NAMALWA (cell line): ENCODE measurements at places on chromosomes 11 and 22.

GRCh38 chr11:113397821-113398220, 10.2 kb downstream of the ANKK1 start:
- DNase-seq: no peak

DNA sequence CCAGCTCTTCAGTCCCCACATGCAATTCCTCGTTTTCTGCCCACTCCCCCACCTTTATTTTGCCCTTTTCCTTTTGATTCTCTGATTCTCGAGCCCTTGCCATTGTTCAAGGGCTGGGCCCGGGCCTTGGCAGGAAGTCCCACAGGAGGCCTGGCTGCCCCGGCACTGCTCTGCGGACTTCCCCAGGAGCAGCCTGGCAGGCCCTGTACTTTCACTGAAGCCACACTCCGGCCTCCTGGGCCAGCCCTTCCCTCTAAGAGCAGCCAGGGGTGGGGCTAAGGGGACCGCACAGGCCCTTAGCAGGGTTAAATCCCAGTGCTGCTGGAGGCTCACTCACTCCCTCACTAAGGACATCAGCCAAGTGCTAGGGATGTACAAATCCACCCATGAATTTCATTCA, 4.1 kb downstream of the LRRC32 start:
- no peak for DNase-seq

DNA sequence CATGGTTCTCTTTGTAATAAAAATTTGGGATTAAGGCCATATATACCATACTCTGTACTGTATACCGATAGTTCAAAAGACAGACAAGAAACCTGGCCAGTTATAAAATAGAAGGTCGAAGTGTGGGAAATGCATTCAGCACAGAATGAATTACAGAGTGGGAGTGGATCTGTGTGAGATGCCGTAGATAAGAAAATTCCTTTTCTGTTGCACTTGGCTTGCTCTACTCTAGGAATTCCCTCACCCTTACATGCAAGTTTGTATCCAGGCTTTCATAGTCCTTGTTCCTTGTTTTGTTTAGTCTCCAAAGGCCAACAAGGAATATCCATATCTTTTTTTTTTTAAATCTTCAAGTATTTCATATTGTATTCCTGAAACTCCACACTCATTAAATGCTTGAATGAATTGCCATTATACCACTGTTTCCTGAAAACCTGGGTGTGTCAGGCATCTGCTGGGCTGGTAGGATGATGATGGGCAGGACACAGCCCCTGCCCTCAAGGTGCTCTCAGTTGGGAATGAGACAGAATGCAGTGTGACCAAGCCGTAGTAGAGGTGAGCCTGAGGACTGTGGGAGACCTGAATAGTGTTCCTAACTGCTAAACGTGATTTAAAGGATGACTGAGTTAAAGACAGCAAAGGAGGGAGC, 53.5 kb downstream of the TEAD1 start:
- DNase-seq: no peak

- DNase-seq: no peak
These were observed 906 bp downstream of the ARSA start for GRCh38 chr22:50626850-50627641.

GRCh38 chr11:11313426-11313825, 39.6 kb downstream of the CSNK2A3 start:
- no peak for DNase-seq

- DNase-seq: no peak
These were observed at the start of gene MS4A4E for GRCh38 chr11:60242740-60243239. Gene MS4A4E, minus strand, starts transcription at chr11:60243137. Its CDS starts 13,082 bp downstream, at chr11:60230055.

DNA sequence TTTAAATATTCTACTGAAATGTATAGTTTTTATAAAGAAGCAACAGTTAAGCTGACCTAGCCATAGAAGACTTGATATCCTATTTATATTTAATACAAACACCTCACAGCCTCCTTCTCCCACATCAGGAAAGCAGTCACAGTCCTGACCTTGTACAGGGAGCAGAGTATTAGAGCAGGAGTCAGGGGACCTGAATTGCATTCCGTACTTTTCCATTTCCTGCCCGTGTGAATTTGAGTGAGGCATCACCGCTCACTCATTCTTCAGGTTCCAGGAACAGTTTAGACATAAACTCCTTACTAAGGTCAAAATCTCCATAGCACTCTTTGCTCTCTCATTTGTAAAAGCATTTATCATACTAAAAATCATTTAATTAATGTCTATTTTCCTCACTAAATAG, 482.5 kb upstream of the FAT3 start:
- no peak for DNase-seq

- DNase-seq: no peak
These were observed 13.6 kb upstream of the RFPL2 start for GRCh38 chr22:32218470-32218869.

DNA sequence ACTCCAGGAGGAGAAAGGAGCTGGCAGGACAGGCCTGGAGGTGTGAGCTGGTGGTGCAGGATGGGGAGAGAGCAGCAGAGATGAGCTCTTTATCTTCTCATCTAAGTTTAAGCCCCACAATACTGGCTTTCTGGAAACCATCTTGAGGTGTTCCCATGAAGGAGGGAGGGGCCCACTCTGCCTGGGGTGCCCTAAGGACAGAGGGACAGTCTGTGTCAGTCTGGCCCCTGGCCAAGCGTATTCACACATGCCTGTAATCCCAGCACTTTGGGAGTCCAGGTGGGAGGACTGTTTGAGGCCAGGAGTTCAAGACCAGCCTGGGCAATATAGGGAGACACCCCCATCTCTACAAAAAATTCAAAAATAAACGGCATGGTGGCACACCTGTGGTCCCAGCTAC, 8.9 kb downstream of the SERHL2 start:
- no peak for DNase-seq

- DNase-seq: no peak
These were observed 661.5 kb downstream of the LRRC4C start for GRCh38 chr11:40797981-40798380.
